Cardiac fibroblast (primary cell): ENCODE measurements at places on chromosomes 6 and 20.

- DNase-seq, result no peak
Observed at GRCh38 chr6:33730611-33731010, 16.1 kb downstream of the IP6K3 start.

DNA sequence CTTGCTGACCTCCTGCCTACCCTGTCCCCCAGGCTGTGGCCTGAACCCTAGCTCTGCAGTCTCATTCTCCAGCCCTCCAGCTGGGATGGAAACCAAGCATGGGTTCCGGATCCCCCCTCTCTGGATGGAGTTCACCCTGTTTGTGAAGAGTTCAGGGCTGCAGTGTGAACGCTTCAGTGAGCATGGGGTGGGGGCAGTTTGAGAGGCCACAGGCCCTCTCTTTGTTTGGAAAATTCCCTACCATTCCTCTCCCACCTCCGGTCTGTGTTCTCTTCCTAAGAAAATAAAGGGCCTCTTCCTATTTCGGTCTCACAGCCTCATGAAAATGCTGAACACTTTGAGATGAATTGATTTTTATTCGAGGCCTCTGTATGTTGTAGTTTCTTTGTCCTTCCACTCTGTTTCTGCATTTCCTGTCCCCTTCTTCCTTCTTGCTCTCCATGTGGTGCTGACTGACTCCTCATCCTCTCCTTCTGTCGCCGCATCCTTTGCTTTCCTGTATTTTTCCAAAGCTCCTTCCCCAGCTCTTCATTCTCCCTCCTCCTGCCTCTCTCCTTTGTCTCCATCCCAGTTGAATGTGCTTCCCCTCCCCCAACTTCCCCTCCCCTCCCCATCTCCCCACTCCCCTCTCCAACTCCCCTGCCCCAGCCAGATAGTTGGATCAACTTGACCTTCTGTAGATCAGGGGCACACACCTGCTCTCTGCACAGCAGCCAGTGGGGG lies 2.4 kb upstream of the KCNK5 start:
- DNase-seq, result no peak

- DNase-seq, result no peak
Observed at GRCh38 chr6:127807806-127808517, 92.9 kb downstream of the THEMIS start.

GRCh38 chr20:24762791-24763350 lies 186.2 kb upstream of the CST7 start:
- DNase-seq, result no peak

- DNase-seq, result peak; percentile 28
Observed at GRCh38 chr20:20407891-20408805, 40.2 kb downstream of the INSM1 start.

DNA sequence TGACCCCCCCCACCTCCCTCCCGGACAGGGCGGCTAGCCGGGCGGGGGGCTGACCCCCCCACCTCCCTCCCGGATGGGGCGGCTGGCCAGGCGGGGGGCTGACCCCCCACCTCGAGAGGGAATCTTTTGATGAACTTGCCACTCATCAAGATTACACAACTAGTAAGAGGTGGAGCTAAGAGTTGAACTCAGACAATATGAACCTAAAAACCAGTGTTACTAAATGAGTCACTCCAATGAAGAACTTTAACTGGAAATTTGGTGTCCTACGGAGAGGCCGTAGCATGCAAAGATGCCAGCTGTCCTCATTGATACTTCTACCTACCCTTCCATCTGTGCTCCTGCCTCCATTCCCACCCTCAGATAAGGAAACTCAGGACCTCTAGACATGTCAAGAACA lies 42.8 kb downstream of the PFDN4 start:
- DNase-seq, result peak; percentile 42

DNA sequence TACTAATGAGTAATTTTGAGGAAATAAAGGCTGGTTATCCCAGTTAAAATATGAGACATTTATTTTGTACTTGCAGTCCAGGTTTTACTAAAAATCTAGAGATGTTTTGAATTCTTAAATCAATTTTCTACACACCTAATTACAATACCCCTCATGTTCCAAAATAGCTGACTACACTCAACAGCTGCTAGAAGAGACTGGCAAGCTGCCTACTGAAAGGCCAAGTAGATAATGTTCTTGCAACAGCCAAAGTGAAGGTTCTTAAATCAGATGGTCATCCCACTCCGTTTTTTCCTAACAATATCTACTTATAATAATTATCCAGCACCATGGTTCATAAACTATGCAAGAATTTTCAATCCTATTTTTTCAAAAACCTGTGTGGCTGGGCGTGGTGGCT lies 69.0 kb downstream of the DTNBP1 start:
- peak; percentile 77 for DNase-seq

GRCh38 chr6:124742971-124743370 lies 219.3 kb upstream of the RNF217 start:
- DNase-seq, result no peak
